ENCODE measurements at places on chromosomes 3 and 15.

GRCh38 chr15:74784426-74785193, 2.7 kb downstream of the CSK start:
- DNase-seq: no peak

DNA sequence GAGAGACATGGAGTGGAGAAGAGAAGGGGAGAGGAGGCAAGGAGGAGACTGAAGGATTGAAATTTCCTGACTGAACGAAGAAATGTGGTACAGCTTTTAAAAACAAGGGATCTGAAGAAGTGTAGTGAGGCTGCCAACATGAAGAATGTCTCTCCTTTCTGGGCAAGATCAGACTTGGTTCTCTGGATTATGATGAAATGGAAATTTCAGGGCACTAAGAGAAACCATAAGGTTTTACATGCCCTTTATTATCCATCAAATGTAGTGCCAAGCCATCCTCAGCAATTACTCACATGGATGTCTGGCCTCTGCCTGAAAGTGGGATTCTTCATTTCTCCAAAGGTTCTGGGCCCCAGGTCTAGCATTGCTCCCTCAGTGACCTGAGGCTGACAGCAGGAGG, 77.6 kb upstream of the CCDC80 start:
- no peak for DNase-seq

- no peak for DNase-seq
Observed at GRCh38 chr15:76340803-76341365, 4.3 kb downstream of the ISL2 start.

- no peak for DNase-seq
Observed at GRCh38 chr3:11995120-11995519, 9.1 kb upstream of the SYN2 start.

DNA sequence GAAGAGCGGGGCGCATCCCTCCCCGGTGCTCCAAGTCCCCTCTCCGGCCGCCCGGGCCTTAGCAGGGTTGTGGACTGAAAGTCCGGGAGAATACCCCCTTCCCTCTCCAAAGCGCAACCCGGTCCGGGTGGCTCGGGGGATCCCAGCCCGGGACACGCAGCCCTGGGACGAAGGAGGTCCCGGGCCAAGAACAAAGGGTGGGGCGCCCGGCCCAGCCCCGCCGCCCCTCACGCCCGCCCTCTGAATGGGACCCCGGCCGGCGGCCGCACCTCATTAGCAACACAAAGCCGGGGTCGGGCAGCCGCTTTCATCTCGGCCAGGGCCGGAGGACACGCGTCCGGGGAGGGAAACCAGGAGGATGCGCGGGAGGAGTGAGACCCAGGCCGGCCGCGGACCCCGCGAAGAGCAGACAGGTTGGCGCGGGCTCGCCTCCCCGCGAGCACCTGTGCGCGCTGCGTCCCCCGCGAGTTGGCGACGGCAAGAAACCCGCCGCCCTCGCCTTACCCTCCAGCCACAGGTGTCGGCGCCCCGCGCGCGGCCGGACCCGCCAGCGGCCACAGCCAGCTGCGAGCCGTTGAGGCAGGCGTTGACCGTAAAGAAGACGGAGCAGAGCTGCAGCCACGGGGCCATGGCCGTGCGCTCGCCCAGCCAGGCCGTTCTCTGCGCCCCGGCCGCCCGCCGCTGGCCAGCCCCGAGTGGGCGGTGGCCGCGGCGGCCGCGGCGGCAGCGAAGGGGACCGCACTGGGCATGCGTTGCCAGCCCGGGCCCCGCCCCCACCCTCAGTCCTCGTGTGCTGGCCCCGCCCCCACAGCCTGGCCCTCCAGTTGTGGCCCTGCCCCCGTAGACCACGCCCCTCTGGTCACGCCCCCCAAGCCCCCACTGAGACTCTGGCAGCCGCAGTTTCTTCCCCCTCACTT, at the start of gene IL17RD:
Gene IL17RD (minus strand): TSS at position 697 of the 917 bp plus-strand sequence. CDS start 67 bp downstream, at position 630.
- peak; percentile 75 for DNase-seq

DNA sequence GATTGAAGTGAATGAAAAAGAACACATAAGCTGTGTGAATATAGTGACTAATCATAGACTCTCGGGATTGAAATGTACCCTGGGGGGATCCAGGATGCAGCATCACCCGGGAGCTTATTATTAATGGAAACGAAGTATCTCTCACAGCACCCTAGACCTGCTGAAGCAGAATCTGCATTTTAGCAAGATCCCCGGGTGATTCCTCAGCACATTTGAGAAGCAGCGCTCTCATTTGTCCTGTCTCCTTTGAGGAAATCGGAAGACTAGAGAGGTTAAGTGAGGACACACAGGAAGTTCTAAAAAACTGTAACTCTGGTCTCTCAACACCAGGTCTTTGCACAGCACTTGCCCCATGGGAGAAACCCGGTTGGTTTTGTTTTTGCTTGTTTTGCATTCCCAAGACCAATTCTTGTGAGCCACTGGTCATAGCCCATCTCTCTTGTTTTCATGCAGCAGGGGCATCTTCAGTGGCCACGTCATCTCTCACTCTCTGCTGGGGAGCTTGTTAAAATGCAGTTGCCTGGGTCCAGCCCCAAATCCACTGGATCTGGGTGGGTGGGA, 30.2 kb downstream of the ZNF710 start:
- peak; percentile 15 for DNase-seq

GRCh38 chr3:13141183-13141582, 68.0 kb upstream of the IQSEC1 start:
- no peak for DNase-seq

DNA sequence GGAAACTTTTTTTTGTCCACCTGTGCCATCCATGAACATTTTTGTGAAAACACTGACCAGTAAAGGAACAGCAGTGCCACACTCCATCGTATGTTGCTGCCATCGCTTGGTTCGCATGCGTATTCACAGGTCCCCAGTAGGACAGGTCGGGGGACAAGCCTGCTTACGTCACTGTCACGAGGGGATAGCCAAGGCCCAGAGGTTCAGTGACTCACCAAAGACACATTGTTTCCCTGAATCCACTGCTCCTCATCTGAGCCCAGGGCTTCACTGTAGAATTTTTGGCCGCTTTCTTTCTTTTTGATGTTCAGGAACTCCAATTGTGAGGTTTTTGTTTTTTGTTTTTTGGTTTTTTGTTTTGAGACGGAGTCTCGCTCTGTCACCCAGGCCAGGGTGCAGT, 5.9 kb downstream of the ADPRH start:
- no peak for DNase-seq

- no peak for DNase-seq
Observed at GRCh38 chr3:195142519-195142918, 128.4 kb downstream of the XXYLT1 start.

- peak; percentile 94 for DNase-seq
Observed at GRCh38 chr15:64693134-64693533, 82.3 kb downstream of the RBPMS2 start.

GRCh38 chr15:42092398-42093318, 1.7 kb downstream of the PLA2G4D start:
- DNase-seq: peak; percentile 38

GRCh38 chr3:82002986-82003642, 241.7 kb upstream of the GBE1 start:
- DNase-seq: no peak

GRCh38 chr15:94069844-94070243, 161.5 kb upstream of the MCTP2 start:
- DNase-seq: no peak

DNA sequence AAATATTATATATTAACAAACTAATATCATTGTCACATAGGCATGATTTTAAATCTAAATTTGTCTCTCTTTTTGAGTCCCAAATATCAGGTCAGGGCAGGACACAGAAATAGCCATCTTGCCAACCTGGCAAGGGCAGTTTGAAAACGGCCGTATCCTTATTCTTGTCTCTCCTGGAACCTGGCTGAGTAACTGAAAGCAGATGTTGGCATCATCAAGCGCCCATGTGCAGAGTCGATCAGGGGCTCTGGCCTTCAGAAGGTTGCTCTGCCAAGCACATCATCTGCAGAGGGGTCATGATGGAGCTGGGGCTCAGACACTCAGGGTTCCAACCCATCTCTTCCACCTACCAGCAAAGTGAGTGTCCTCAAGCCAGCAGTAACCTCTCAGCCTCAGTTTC, 55.2 kb upstream of the OCA2 start:
- DNase-seq: no peak

GRCh38 chr15:70588613-70589012, 174.7 kb downstream of the UACA start:
- no peak for DNase-seq

GRCh38 chr3:172092658-172093057, 53.3 kb downstream of the FNDC3B start:
- no peak for DNase-seq

DNA sequence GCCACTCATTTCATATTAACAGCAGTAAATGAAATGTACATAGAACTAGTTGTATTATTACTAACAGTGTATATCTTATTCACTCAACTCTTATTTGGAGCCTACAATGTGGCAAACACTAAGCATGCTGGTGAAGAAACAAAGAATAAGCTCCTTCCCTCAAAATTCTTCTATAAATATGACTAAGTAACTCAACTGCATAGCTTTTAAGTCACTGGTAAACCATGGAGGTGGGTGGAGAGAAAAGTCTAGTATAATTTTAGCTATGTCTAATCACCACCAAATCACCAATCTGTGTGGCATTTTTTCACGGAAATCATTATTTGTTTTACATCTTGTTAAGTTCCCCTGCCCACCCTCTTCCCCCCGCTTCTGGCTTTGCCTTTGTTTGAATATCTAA, 17.5 kb downstream of the COPS2 start:
- peak; percentile 44 for DNase-seq

- DNase-seq: no peak
Observed at GRCh38 chr3:78792733-78793132, 975.1 kb downstream of the ROBO1 start.

DNA sequence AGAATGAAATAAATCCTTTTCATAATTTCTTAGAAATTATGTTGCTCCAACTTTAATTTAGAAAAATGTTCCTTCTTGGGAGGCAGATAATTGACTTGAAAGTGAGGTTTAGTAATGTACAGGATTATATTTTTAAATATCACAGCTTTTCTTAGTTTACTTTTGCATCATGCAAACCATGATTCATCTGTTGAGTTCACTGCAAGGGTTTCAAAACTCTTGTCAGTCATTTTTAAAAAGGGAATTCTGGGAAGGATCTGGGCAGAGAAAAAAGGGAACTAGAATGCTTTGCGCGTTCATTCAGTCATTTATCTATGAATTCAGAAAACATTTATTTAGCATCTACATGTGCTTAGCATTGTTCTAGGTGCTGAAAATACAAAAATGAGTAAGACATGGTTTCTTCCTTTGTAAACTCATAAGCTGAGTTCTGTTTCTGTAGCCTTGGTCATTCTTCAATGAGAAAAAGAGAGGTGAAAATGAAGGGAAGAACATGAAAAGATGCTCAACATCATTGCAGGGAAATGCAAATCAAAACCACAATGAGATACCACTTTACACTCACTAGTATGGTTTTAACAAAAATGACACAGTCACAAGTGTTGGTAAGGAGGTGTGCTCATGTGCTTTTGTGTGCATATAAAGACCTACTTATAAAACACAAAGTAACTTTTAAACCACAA, 209.1 kb downstream of the NR1D2 start:
- no peak for DNase-seq

- DNase-seq: no peak
Observed at GRCh38 chr3:179088306-179088705, 16.7 kb upstream of the ZMAT3 start.

- DNase-seq: peak; percentile 44
Observed at GRCh38 chr3:69499899-69500421, 114.1 kb upstream of the FRMD4B start.

DNA sequence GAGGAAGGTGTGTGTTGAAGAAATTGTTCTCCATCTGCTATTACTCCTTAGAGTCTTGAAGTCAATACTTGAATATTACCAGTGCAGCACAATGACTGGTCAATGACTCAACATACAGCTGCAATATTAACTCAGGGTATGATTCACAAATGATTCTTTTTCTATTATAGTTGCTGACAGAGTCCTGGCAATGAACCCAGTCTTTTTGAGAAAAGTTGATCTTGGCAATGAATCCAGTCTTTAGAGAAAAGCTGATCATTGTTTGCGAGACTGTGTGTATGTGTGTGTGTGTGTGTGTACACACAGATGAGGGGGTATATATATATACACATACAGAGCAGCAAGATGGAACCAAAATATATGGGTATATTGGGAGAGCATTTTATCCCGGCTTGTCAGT, 315.1 kb downstream of the ZNF385D start:
- DNase-seq: peak; percentile 99

- DNase-seq: peak; percentile 64
Observed at GRCh38 chr3:13650210-13651056, 101.5 kb downstream of the FBLN2 start.

DNA sequence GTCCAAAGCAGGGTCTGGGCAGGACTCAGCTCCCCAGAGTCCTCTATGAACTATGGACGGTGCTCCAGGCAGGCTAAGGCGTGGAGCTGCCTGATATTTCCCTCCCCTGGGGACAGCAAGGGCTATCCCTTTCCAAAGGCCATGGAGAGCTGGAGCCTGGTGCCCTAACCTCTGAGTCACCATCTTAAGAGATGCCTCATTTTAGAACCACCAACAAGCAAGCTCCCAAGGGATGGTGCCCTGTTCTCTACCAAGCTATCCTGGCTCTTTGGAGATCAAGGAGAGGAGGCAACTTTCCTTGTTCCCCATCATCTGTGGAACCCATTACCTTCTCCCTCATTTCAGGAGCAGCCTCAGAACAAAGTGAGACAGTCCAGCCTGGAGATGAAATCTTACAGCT, 15.7 kb downstream of the STARD5 start:
- DNase-seq: no peak

GRCh38 chr3:37766797-37767776, 94.6 kb upstream of the CTDSPL start:
- DNase-seq: no peak

DNA sequence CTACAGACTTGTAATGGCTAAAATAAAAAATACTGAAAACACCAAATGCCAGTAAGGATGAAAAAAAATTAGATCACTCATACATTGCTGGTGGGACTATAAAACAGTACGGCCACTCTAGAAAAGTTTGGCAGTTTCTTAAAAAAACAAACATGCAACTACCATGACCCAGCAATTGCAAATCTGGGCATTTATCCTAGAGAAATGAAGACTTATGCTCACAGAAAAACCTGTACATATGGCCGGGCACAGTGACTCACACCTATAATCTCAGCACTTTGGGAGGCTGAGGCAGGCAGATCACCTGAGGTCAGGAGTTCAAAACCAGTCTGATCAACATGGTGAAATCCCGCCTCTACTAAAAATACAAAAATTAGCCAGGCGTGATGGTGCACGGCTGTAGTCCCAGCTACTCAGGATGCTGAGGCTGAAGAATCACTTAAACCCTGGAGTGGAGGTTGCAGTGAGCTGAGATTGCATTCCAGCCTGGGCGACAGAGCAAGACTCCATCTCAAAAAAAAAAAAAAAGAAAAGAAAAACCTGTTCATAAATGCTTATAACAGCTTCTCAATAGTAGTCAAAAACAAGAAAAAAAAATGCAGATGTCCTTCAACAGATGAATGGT, 5.6 kb downstream of the TP53BP1 start:
- peak; percentile 32 for DNase-seq

- no peak for DNase-seq
Observed at GRCh38 chr3:195666-196065, 897 bp upstream of the CHL1 start.

GRCh38 chr15:79078763-79079410, 11.7 kb downstream of the RASGRF1 start:
- DNase-seq: no peak

- DNase-seq: peak; percentile 49
Observed at GRCh38 chr15:39125904-39126303, 455.0 kb upstream of the THBS1 start.

- peak; percentile 65 for DNase-seq
Observed at GRCh38 chr15:43441316-43441715, 51.6 kb downstream of the TP53BP1 start.
